Fibroblast of skin of right biceps (primary cell): ENCODE measurements at places on chromosomes 11 and 22.
A peak's percentile ranks its signal among the peaks of the same experiment; 100 is the strongest.

DNA sequence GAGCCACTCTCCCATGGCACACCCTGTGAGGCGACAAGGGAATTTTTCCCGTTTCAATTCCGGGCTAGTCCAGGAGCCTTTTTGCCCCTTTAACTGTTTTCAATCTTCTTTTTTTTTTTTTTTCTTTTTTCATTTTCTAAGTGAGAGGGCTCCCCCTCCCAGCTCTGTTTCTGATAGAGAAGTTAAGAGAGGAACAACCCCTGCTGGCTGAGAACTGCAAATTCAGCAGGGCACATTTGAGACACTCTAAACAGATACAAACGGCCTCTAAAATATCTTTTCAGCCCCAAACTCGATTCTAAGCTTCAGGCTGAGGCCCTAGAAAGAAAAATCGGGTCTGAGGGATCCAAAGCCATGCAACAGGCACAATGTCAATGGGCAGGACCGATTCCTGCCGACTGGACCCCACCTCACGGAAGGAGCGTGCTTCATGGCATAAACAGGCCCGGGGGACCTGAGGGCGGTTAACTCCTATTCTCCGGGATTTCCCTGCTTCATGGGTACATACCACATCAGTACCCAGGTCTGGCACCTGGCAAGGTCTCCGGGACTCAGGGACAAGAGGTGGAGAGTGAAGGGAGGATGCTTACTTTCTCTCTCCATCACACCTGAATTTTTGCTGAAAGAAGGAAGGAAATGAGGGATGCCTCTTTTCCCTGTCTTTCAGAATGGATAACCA is 627.5 kb downstream of the BUD13 start:
- DNase-seq = no peak

DNA sequence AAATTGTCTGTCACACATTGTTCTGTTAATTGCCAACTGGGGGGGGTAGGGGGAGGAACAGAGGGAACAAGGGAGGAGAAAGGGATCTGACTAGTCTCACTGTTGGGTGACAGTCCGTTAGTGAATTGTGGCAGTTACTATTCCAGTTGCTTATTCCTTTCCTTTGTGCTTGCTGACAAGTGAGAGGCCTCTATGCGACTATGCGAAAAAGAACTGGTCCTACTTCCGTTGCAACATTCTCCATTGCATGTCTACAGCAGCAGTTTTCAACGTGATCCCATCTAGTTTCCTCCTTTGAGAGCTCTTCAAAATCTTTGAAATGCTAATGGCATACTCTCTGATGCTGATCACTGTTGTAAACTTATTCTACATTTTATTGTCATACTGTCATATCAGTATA is 672.2 kb downstream of the LRRC4C start:
- no peak for DNase-seq

DNA sequence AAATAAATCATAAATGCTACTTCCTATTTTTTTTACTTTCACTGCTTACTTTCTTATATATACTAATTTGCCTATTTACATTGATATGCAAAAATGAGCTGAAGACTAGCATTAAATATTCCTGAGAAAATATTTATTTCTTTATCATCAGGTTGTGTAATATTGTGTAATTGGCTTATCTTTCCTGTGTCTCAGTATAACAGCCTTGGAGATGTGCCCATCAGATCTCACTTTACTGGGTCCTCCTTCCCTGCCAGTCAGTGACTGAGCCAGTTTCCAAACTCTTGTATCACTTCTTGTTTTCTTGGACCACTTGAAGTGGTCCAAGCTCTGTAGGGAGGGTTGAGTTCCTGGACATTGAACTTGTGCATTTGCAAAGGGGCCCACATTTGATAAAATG is 900.0 kb downstream of the LUZP2 start:
- DNase-seq = no peak

- peak; percentile 91 for DNase-seq
These were observed 92.5 kb downstream of the CCDC83 start for GRCh38 chr11:85947431-85948272.

DNA sequence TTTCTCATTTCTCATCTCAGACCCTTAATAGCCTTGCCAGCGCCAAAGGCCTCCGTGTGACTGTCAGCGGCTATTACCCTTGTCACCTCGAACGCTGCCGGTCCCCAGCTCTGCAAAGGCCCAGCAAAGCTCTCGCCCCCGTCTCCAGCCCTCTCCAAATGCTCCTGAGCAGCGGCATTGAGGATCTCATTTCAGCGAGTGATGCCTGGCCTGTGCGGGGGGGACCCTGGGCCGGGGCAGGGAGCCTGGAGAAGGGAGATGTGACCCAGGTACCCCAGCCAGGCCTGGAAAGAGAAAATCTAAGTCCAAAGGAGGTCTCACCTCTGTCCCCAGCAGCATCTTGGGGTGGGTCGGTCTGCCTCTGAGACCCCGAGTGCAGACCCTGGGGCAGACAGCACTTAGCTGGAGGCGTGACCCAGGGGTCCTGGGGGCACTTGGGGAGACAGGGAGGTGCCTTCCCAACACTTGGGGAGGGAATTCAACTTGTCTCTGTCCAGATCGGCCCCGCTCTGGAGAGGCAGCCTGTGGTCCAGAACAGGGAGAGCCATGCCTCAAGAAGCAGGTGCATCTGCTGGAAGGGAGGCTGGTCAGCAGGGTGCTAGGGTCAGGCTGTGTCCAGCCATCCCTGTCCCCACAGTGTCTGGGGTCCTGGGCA is 521.3 kb downstream of the TBC1D22A start:
- no peak for DNase-seq

GRCh38 chr22:43168471-43169309 is 17.3 kb downstream of the TSPO start:
- DNase-seq = peak; percentile 34

GRCh38 chr11:128619540-128620308 is 32.4 kb upstream of the ETS1 start:
- DNase-seq = no peak

DNA sequence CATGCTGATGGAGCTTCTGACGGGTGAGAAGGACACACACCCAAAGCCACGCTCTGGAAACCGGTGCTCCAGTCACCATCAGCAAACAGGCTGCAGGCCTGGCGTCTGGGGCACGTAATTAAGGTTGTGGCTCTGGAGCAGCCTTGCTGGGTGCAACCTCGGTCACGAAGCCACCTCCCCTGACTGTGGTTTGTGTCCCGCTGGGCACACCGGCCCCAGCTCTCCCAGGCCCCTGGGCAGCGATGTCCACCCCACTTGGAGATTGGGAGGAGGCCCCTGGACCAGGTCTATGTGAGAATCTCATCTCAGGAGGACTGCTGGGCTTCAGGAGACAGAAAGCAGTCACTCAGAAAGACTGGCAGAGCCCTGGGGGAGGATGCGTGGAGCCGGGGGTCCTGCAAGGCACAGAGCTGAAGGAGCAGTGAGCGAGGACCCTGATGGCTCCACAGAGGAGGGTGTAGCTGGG is 631.6 kb downstream of the BRD1 start:
- no peak for DNase-seq

DNA sequence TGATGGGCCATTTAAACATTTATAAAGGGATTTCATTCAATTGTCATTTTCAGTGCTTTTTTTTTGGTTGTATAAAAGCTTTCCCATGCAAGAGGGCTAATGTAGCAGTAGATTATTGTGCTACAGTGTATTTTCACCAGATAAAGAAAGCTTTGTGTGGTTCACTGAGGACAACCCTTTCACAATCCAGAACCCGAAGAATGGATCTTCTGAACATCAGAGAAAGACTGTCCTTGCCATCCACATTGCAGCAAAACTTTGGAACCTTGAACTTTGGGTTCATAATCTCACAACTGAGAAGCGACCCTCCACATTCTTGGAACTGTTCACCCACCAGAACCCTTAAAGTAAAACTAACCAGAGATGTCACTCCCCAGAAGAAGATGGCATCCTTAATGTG is 9.3 kb downstream of the APOBEC3H start:
- no peak for DNase-seq

DNA sequence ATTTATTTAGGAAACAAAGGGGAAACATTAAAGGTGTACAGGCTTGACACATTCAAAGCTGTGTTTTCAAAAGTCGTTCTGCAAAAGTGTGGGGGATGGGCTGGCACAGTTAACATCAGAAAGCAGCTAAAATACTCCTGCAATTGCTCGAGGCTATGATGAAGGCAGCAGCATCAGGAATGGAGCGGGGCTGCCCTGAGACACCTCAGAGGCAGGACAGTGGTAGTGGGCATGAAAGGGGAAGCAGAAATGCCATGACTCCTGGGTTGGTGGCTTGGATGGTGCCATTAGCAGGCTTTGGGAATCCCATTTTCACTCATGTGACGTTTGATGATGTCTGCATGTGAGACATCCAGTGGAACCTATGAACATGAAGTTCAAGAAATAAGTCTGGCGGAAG is 646 bp downstream of the NCAPD3 start:
- DNase-seq = no peak

DNA sequence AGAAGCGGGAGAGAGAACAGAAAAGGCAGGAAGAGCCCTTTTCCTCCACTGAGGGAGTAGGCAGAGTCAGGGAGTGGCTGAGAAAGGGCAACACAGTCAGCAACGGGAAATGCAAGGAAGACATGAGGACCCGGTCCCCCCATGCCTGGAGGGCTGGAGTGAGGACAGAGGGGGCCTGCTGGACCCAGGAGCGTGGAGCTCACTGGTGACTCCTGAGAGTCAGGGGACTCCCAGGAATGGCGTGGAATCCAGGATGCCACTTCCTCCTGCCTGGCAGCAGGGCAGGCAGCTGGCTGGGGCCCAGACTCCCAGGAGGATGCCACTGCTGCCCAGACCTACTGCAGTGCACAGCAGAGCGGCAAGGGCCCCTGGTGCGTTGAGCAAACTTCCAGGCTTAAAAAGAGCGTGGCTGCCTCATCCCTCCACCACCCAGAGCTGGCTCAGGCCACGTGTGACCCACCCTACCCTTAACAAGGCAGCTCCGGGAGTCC is 11.3 kb downstream of the C11orf21 start:
- no peak for DNase-seq

DNA sequence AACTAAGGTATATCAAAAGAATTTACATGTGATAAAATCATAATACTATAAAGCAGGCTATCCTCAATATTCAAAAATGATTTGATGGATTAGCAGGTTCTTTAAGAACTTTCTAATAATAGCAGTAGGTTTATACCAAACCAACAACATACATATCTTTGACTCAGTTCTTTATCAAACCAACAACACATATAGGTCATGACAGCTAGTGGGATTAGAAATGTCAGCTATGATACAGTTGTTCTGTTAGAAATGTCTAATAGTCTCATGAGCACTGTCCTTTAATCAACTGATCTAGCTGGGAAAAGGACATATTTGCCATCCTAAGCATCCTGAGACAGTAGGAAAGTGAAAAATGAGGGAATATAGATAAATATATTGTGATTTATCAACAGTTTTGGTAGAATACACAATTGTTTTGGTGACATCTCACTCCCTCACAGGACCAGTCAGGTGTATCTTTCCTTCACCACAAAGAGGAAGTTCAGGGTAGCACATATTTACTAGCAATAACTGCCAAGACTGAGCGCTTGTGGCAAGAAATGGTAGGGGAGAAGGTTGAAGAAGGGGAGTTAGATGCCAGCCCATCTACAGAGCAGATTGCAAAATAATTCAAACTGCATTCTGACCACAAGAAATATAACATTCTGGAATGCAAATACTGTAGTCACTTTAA is 90.8 kb upstream of the APOA1 start:
- DNase-seq = peak; percentile 4

- no peak for DNase-seq
These were observed 20.8 kb downstream of the BARX2 start for GRCh38 chr11:129396454-129396853.

DNA sequence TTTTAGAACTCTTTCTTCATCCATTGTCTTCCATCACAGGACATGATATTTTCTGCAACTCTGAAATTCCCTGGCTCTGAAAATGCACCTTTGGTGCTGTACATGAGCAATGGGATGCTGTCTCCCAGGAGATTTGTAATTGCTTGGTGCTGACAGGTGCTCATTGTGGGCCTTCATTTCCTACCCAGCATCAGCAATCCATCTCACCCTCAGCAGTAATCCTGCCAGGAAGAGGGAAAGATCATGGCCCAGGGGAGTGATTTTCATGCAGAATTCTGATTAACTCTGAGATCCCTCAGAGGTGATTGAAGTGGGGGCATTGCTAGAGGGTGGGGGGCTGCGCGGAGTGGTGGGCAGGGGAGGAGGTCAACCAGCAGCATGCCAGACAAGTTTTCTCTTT is 651.7 kb downstream of the NELL1 start:
- DNase-seq = no peak

- DNase-seq = peak; percentile 83
These were observed 106.8 kb downstream of the DCDC1 start for GRCh38 chr11:31262761-31263160.

GRCh38 chr11:12187399-12187798 is 77.0 kb downstream of the MICAL2 start:
- DNase-seq = peak; percentile 81

- no peak for DNase-seq
These were observed 413.6 kb downstream of the OPCML start for GRCh38 chr11:133118563-133119268.

- DNase-seq = no peak
These were observed 38.5 kb upstream of the SPON1 start for GRCh38 chr11:13923716-13924650.

DNA sequence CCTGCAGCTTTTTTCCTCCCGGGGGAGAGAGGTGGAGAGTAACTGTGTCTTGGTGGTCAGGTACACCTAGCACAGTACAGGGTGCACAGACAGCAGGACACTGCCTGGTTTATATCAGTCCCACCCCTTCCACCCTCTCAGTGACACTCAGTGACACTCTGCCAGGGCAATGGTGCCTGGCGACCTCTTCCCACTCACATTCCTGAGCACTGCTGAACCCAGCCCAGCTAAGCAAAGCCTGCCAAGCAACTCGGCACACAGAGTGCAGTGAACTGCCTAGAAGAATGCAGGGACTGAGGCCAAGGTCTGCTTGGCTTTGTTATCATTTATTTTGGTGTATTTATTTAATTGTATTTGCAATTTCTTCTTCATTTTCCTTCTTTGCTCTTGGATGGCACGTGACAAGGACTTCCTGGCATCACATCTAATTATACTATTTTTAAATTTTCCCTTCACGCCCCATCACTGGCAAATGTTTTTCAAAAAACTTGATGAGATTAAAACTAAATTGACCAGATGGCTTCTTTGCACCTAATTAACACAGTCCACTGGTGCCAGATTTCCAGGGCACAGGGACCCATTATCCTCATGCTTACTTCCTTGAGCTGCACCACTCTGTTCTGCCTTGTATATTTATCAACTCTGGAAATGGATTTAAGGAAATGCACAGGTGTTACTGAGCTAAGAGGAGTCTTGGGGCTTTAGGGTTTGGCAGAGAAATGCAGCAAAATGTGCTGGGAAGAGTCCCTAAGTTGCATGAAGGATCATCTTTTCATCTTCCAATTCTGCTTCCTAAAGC is 205.6 kb downstream of the ADAMTS15 start:
- no peak for DNase-seq

GRCh38 chr11:133892126-133892525 is 46.8 kb upstream of the SPATA19 start:
- DNase-seq = no peak

GRCh38 chr11:133529807-133530500 is 2.3 kb downstream of the OPCML start:
- no peak for DNase-seq

GRCh38 chr11:73916435-73916834 is 34.4 kb upstream of the DNAJB13 start:
- DNase-seq = no peak
